A549 treated with RU486 at 1 μM for 4 hours (cell line): ENCODE measurements at places on chromosomes 7 and 10. TPM values are rescaled to one million over a fixed set of nuclear protein-coding genes. Genes with fewer than 3 reads are reported as not detected.

The JCAD gene
- 7.7 to 8.7 TPM (median 7.7 TPM) in 5 replicates for total RNA-seq

The MEPCE gene
- total RNA-seq: 37.3 to 48.6 TPM (median 43.9 TPM) in 5 replicates

The C10orf105 gene
- total RNA-seq: not detected in 5 replicates

The RHOBTB1 gene
- total RNA-seq: 5.4 to 8.5 TPM (median 6.9 TPM) in 5 replicates

The DYNC1I1 gene
- 0.07 to 0.20 TPM (median 0.16 TPM) in 3 of 5 replicates, not detected in the others for total RNA-seq

The DNAJB6 gene
- total RNA-seq: 97.3 to 152 TPM (median 104 TPM) in 5 replicates

The RET gene
- total RNA-seq: 0.48 to 1.1 TPM (median 0.76 TPM) in 5 replicates

The MYH16 gene
- total RNA-seq: 0.51 to 0.77 TPM (median 0.66 TPM) in 5 replicates

The NACAD gene
- total RNA-seq: 0.12 to 0.48 TPM (median 0.29 TPM) in 5 replicates

The PPP1R3A gene
- not detected in 5 replicates for total RNA-seq

The ACTL6B gene
- total RNA-seq: not detected in 5 replicates

The NRCAM gene
- 51.0 to 98.3 TPM (median 91.5 TPM) in 5 replicates for total RNA-seq

The TEX47 gene
- not detected in 5 replicates for total RNA-seq
